ENCODE measurements at places on chromosomes 2 and 18.

GRCh38 chr2:56014046-56014730, 90.6 kb upstream of the EFEMP1 start:
- no peak for DNase-seq

DNA sequence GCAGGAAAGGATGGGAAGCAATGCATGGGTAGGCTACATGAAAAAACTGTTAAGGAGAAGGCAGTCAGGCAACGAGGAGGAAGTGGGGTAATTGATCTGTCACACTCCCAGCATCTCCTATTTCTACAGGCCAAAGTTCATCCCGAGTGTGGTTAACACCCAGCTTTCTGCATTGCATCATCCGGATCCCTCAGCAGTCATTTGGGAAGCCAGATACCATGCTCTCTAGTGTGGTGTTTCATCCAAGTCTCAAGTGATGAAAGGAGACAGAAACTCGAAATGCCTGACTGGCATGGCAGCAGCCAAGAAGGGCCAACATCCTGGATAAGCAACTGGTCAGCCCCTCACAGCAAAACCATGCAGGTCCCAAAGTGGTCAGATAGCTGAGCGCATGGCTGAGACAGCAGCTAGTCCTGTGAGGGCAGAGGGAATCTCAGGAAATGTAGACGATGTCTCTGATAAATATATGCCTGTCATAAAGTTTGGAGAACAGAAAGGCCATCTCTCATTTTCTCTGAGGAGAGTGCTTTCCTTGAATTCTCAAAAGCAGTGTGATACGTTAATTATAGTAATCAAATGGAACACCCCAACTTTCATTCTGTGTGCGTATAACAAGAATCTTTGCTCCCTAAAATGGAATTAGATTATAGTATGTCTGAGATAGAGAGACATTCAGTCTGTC, 24.8 kb upstream of the HNRNPA3 start:
- no peak for DNase-seq

GRCh38 chr2:216942465-216942864, 82.6 kb upstream of the TNP1 start:
- no peak for DNase-seq

DNA sequence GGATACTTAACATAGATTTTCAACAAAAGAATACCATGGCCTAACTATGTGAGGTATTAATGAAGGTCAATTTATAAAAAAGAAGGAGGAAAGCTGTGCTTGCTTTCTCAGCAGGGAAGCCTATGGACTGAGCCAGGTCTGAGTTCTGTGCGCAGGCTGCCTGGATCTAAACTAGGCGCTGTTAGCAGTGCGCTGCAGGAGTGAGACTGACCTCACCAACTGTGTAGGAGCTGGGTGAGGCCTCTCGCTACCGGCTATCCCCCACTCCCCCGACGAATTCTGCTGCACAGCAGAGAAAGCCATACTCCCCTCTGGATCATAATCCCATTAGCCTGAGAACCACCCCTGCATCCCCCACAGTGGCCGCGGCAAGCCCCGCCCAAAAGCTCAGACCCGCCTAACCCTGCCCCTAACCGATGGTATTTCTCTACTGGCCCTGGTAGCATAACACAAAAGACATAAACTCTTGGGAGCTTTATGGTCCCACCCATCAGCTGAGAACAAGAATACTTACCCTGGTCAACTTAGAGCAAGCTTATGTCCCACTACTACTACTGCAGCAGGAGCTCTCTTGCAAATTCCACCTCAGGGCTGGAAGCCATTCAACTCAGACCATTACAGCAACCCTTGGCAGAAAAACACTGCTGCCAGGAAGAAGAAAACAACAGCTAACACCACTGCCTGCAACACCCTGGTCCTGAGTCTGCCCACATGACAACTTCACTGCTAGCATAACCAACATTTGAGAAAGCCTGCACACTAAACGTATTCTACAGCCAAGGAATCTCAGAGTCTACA, 28.0 kb downstream of the SULT1C2 start:
- no peak for DNase-seq

GRCh38 chr2:191571163-191571769, 106.7 kb upstream of the NABP1 start:
- peak; percentile 47 for DNase-seq

DNA sequence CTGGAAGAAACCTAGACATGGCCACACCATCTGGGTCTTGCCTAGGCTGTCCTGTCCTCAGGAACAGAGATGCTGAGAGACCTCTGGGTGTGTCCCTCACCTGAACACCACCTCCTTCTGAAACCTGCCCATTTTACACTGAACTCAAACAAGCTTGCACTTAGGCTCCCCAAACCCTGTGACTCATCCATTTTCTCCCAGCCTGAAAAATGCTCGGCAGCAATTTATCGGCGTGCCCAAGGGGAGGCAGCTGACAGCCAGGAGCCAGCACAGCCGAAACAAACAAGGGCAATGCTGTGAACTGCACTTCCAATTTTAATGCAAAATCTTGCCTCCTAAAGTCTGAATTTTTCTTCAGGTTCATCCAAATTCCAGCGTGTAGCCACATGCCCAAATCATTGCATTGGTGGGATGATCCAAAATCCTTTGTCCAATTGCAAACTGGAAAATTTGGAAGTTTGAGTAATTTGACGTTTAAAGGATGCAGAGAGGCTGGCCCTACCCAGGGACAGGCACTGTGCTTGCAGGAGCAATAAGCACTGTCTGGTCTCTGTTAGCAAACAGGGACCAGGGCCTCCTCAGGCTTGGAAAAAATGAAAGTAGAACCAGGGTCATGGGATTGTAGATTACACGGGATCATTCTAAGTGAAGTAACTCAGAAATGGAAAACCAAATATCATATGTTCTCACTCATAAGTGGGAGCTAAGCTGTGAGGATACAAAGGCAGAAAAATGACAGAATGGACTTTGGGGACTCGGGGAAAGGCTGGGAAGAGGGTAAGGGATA, 67.7 kb downstream of the GALNT14 start:
- no peak for DNase-seq

GRCh38 chr2:113124181-113124961, 3.0 kb upstream of the IL1RN start:
- no peak for DNase-seq

GRCh38 chr2:136420346-136420745, 302.4 kb upstream of the CXCR4 start:
- no peak for DNase-seq

- DNase-seq: no peak
Measured at GRCh38 chr18:58863539-58864145, 1.0 kb upstream of the ZNF532 start.

- DNase-seq: no peak
Measured at GRCh38 chr2:135212757-135213156, 160.7 kb downstream of the RAB3GAP1 start.

DNA sequence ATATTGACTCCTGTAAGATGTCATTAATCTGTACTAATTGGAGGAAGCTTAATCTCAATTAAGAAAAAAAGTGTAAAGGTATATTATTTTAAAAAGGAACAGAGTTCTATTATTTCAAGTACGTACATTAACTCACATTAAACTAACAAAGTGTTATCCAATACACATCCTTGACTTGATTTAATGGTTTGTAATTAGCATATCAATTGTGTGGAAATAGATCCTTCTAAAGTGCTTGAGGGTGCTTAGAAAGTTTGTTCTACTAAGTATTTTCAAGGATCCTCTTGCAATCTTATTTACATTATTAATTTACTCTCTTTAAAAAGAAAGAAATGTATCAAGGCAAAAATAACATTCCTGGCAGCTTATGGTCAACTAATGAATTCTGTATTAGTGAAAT, 720.3 kb downstream of the KCNJ3 start:
- DNase-seq: no peak

DNA sequence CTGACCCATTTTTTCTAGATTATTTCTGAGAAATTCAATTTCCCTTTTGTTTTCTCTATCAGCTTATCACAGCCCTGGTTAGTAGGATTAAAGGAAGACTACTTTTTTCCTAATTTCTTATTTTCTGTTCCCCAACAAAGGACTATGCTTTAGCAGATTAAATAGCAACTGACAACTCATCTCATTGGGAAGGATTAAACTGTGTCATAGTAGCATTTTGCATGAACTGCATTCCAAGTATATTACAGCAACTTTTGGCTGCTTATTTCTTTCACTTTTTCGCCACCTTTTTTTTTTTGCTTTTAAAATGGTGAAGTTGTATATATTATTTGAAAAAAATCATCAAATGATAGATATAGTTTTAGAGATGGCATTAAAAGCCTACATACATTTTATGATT, 570.3 kb downstream of the FBXO15 start:
- DNase-seq: no peak

DNA sequence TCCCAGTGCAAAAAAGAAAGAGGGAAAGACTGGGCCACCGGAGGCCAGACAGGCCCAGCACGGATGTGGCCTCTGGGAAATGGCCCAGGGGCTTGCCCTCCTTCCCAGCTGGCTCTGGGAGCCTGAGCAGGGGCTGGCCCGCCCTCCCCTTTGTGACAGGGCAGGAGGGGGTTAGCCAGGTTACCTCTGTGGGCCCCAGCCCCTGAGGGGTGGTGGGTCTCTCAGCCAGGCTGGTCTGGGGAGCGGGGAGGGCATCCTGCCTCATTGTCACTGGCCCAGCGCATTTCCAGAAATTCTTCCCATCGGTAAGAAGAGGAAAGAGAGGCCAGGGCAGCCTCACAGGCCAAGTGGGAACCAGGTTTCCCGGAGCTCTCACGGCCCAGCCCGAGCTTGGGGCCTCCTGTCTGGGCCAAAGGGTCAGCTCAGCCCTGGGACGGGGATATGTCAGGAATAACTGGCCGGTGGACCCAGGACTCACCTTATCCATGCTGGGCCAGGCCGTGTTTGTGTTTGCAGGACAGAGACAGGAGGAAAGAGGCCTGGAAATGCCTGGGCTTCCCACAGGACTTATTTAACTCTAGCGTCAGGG, 182.2 kb downstream of the ZFP36L2 start:
- DNase-seq: no peak

DNA sequence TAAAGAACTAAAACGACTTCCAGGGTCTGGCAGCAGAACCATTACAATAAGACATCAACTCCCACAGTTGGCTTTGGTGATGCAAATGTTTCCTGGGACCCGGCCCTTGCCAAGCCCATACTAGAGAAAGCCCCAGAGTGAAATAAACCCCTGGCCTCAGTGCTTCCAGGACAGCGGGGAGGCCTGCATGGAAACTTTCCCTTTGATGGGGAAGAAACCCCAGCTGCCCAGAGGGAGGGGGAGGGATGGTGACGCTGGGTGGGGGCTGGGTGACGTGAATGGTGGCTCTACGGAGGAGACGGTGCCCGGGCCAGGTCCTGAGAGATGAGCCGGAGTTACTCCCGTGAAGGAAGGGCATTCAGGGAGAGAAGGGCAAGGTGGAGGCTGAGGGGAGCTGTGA, 27.5 kb downstream of the INHBB start:
- DNase-seq: no peak

DNA sequence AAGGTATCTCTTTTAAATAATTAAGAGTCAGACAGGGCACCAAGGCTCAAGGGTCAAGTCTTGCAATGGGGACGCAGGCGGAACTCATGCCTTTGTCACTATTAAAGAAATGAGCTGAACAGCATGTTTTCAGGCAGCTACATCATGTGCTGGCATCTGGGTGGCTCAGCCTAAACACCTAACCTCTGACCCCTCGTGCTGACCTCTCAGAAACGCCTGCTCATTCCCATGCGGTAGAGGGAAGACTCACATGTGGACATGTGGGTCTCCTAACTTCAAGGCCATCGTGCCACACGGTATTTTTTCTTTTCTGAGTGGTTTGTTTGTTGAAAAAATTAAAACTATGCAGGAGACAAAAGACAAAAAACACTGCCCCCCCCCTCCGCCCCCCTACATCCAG, 31.3 kb downstream of the CYP27C1 start:
- DNase-seq: no peak

GRCh38 chr2:39851251-39851650, 72.2 kb upstream of the THUMPD2 start:
- no peak for DNase-seq

GRCh38 chr2:210171309-210172218, at the start of gene KANSL1L:
KANSL1L (minus strand) TSS chr2:210171409; CDS start chr2:210154582, 16,827 bp downstream.
- peak; percentile 93 for DNase-seq

- no peak for DNase-seq
Measured at GRCh38 chr18:471716-472115, 28.8 kb downstream of the COLEC12 start.

- DNase-seq: no peak
Measured at GRCh38 chr2:69344305-69344704, 42.7 kb downstream of the GFPT1 start.

DNA sequence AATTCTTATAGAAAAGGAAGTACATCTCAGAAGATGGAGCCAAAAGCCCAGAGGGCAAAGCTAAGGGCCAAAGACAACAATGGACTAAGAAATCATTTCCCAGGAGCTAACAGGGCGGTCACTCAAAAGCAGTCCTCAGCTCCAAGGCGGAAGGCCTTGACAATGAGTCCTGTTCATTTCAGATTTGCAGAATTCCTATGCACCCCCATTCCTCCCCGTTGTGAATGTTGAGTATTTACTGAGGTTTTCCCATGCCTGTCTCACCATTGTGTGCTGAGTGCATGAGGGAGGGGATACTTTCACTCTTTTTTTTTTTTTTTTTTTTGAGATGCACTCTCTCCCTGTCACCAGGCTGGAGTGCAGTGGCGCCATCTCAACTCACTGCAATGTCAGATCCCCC, 18.8 kb upstream of the DTNB start:
- DNase-seq: no peak

DNA sequence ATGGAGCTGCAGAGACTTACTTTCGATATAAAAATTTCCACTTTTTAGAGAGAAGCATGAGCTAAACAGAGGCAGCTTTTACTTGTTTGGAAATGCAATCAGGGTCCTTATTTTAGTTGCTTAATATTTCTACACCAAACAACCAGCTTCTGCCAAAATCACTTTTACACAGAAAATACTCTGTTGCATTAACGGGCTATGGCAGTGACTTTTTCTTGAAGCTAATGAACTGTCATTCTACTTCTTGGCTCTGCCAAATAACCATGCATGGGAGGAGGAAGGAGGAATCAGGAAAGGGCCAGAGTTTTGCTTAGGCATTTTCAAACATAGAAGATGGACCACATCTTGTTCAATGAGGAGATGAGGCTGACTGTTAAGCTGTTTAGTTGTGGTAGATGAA, 23.6 kb upstream of the LTBP1 start:
- DNase-seq: no peak

DNA sequence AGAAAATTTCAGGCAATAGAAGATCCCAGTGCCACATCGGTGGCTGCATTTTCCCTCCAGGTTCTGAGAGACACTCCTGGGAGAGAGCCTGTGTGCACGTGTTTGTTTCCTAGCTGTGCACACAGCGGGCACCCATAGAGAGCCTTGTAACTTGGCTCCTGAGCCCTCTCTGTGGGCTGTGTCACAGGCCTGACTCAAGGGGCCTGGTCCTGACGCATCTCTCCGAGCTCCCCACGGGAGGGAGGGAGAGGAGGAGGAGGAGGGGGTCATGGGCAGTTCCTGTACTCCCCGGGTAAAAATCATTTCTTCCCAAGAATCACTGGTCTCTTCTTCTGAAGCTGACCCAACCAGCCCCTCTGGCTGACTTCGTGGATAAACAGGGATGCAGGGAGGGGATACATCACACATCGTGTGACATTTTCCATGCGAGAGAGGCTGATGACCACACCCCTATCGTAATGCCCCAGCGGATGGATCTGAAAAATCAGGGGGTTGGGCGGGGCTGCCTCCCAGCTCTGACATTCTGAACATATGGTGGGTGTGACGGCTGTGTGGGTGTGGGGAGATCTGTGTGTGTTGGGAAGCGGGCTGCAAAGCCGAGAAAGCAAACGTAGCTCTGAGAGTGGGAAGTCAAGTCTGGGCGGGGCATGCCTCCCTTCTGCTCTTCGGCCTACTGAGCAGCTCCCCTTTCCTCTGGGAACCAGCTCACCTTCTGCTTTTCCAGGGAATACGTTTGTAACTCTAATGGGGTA, 308.3 kb upstream of the HS6ST1 start:
- no peak for DNase-seq
